ENCODE measurements at places on chromosomes 4 and X.

- DNase-seq, result no peak
Observed at GRCh38 chrX:42432552-42432951, 345.4 kb downstream of the PPP1R2C start.

DNA sequence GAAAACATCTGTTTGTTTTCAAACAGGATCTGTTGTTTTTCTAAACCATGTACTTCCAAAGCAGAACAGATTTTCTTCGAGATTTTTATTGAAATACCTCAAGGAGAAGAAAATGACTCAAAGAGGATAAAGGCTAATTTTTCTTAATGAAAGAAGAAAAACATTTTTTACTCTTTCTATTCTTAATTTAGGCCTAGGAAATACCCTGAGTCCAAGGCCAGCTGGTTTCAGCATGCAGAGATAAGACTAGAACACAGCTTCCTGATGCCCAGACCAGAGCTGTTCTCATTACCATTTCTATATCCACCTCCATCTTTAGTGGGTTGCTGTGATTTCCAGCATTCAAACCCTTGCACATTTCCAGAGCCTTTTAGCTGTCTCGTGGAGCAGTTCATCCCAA is 18.3 kb downstream of the GAB1 start:
- no peak for DNase-seq

GRCh38 chr4:103364083-103364482 is 165.9 kb upstream of the CENPE start:
- no peak for DNase-seq

DNA sequence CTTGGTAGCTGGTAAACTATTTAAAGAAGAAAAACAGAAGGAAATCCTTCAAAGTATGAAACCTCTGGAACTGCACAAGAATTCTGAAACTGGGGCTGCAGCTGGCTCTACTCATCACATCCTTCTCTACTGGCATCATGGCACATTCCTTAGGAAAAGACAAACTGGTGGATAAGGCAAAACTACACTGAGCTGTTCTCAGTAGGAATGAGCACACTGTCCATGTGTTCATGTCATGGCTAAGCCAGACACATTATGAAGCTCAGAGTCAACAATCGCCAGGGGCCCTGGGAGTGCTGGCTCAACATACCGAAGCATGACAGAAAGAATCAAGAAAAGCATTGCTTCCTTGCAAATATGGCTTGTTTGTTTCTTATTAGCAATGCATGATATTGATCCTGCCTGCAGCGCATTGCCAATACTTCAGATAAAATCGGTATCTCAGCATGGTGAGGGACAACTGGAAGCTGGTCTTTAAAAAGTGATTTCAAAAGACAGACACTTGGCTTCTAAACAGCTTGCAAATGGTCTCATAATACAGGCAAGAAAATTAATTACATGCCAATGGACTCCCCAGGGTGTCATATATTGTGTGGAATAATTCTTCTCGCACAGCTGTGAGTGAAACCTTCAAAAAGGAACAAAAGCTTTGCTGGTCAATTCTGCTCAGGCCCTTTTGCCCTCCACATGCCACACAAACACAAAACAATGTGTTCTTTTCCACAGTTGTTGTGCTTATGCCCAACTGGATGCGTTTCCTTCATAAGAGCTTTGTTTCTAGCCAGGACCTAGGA is 300.2 kb upstream of the VCX start:
- DNase-seq, result no peak

- DNase-seq, result no peak
Observed at GRCh38 chr4:106809076-106809475, 227.0 kb downstream of the DKK2 start.

All from stimulated activated CD8-positive, alpha-beta memory T cell treated with anti-CD3 and anti-CD28 coated beads, Interleukin-7, amount 100 ng/mL, for 4 hours (primary cell).